NCI-H460 (cell line): ENCODE measurements at places on chromosomes 1 and 21. TPM values are rescaled to one million over a fixed set of nuclear protein-coding genes. Genes with fewer than 3 reads are reported as not detected.

DNA sequence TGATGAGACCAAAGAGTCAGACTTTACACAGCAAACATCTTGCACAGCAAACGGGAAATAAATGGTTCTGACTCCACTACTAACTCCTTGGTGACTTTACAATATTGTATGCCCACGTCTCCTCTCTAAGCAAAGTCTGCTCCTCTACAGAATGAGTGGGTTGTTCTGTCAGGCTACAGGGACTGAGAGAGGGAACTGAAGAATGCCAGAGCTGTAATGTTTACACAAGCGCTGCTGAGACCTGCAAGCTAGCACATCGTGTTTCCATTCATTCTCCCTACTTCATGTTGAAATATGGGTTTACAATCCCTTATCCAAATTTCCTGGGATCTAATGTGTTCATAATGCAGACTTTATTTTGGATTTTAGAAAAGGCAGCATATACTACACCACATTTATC lies 15.9 kb downstream of the DAB1 start:
- DNase-seq: no peak

- no peak for DNase-seq
These were observed 76.3 kb upstream of the LMO4 start for GRCh38 chr1:87252406-87252805.

- DNase-seq: no peak
These were observed 91.2 kb downstream of the UBIAD1 start for GRCh38 chr1:11364170-11364569.

- DNase-seq: no peak
These were observed 29.5 kb downstream of the C2CD2 start for GRCh38 chr21:41924368-41924754.

DNA sequence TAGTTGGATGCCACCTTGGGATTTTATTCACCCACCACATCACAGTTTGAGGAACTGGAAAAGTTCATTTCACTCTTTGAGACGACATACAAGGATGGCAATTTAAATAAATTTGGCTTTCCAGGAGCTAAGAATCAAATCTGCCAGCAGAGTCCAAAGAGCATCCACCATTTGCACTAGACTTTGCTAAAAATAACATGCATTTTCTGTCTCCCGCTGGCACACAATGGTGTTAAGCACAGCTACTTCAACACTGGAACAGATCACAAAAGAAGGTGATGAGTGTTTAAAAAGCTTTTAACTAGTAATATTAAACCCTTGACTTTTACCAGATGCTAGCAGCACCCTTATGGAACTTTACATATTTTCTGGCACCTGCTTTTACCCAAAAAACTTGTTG lies 44.6 kb downstream of the MAEL start:
- no peak for DNase-seq

- no peak for DNase-seq
These were observed 8.6 kb downstream of the WNT9A start for GRCh38 chr1:227938911-227939790.

GRCh38 chr1:204465546-204466415 lies 28.8 kb downstream of the PIK3C2B start:
- DNase-seq: no peak

DNA sequence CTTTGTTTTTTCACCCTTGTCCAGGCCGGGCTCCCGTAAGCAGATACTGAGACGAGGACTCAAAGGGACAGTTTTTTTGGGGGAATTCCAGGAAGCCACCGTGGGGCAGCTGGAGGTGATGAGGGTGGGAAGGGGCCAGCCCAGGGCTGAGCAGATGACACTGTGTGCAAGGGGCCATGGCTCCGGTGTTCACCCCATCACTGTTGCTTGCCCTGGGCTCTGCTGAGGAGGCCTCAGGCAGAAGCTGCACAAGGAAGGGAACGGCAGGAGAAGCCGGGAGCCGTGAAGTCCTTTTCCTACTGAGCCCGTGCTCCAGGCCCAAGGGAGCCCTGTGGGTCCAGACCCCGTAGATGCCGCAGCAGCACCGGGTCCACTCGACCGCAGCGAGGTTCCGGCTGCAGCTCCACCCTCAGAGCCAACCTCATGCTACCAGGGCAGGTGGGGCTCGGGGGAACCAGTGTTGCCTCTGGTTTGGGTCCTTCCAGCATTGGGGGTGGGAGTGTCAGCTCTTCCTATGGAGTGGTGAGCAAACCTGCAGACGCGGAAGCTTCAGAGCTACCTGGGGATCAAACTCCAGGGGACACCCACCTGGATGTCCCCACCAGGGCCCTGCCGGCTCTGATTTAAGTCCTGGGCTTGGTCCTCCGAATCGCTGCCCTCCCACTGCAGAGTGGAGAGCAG lies 4.3 kb upstream of the CALML6 start:
- DNase-seq: no peak

DNA sequence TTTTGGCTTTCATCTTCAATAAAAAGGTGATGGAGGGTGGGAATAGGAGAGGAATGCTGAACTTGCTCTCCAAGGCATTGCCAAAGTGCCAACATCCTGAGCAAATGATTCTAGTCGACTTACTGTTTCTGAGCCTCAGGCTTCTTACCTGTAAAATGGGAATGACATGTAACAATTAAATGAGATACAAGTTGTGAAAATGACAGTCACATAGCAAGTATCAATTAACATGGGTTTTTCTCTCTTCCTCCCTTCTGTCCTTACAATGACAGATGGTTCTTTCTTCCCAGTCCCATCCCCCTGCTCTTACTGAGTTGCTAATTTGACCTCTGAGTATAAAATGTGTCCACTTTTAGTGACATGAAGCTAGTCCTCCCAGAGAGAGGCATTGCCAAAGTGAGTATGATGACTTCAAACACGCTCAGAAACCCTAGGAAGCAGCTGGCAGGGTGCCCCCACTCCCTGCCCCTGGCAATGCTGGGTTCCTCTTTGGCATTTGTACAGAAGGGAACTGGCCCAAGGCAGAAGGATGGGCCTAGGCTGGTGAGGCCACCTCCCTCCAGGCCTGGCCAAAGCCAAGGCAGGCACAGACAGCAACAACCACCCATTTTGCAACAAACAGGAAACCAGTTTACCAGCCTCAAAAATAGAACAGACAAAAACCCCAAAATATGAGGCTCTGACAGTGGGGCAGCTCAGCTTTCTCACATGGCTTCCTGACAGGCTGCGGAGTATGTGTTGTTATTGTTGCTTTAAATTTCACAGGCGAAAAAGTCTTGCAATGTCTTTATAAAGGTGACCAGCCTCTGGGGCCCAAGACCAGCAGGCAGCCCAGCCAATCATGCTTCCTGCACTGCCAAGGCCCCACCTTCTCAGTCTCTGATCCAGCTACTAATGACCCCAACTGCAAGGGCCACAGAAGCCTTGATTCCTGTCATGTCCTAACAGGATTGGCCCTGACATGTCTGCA lies 115.9 kb downstream of the HIVEP3 start:
- DNase-seq: no peak

- no peak for DNase-seq
These were observed 23.2 kb downstream of the RUNX3 start for GRCh38 chr1:24906760-24907490.

- no peak for DNase-seq
These were observed 95.5 kb upstream of the TPTE start for GRCh38 chr21:10425856-10426255.

DNA sequence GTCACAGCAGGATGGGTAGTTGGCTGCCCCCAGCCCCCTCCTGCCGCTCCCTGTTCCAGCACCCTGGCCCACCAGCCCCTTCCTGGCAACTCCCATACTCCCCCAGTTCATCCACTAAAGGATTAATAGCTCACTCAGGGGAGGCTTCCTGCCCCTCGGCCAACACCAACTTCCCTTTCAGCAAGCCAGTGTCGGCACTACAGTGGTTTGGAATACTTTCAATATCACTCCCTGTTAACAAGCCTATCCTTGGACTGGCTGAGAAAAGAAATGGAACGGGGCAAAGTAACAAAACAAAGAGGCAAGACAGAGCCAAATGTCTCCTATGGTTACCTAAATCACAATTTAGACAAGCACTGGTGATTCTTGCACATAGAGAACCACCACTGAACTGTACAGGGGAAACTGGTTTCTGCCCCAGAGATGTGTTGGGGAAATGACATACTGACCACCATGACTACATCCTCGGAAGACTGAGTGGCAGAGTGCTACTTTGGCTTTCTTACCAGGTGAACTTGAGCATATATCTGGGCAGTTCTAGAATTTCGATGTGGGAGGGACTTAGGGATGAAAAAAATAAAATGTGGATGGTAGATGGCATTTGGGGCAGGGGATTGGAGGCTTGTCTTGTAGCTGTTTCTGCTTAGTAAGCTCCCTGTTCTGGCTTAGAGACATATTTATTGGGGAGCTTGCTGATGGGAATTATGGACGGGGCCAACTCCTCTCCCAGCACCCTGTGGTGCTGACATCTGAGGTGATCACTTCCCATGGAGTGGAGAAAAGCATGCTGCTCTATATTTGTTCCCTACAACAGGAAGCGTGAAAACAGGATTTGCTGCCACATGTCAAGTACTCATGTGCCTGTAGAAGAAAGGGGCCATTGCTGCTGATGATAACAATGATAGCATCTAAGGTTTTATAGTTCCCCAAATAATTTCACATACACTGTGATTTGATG lies 7.1 kb upstream of the CAPN2 start:
- DNase-seq: no peak

- no peak for DNase-seq
These were observed 171.0 kb downstream of the ZZZ3 start for GRCh38 chr1:77511440-77511840.

GRCh38 chr1:118291661-118292060 lies 106.6 kb upstream of the SPAG17 start:
- no peak for DNase-seq

DNA sequence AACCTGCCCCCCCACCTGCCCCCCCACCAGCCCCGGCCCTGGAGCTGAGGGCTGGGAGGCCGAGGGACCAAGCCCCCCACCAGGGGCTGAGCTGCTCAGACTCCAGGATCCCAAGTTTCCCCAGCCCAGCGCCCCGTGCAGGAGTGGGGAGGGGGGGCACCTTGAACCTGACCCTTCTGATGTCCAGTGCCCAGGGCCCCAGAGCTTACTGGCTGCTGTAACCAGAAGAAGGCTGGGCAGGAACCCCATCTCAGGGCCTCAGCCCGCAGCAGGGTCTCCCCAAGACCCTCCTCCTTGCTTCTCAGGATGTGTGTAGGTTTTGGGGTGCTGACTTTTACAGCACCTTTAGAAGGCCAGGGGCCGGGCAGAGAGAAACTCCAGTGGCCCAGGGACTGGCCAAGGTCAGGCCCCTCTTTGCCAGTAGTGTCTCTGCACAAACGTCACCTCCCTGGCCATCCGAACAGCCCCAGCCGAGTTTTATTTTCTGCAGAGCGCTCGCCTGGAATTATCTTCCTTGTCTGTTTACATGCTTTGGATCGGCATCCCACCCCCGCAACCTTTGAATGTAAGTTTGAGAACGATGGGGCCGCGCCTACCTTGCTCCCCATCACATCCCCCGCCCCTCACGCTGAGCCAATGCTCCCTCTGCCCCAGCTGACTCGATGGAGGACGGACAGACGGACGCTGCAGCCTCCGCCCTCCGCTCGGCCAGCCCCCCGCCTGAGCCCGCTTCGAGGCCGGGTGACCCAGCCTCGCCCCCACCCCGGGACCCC lies 70.1 kb upstream of the CASZ1 start:
- no peak for DNase-seq

DNA sequence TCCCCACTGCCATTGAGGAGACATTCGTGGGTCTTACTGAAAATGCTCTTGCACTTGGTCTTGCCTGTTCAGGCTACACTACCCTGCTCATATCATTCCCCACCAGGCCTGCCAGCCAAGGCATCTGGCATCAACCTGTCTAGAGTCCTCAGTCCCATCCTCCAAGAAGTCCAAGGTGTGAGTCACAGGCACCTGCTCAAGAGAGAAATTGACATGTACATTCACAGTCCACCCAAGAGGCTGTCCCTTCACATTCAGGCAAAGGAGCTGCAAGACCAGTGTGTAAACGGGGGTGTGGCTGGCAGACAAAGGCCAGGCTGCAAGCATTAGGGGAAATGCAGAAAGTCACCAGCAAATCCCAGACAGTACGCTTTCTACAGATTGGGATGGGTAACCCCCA lies 13.1 kb upstream of the PLA2G2C start:
- DNase-seq: no peak

- DNase-seq: no peak
These were observed 71.2 kb downstream of the LRRC40 start for GRCh38 chr1:70134148-70134547.

GRCh38 chr21:40164905-40165772 lies 297.9 kb downstream of the PCP4 start:
- no peak for DNase-seq

- DNase-seq: no peak
These were observed 1.1 kb downstream of the HSF2BP start for GRCh38 chr21:43658088-43658741.

- no peak for DNase-seq
These were observed 14.9 kb upstream of the TMEM9 start for GRCh38 chr1:201169203-201169602.

- DNase-seq: no peak
These were observed 151.2 kb downstream of the PTBP2 start for GRCh38 chr1:96872757-96873156.

- DNase-seq: no peak
These were observed 6.5 kb upstream of the MAST2 start for GRCh38 chr1:45796946-45797345.

DNA sequence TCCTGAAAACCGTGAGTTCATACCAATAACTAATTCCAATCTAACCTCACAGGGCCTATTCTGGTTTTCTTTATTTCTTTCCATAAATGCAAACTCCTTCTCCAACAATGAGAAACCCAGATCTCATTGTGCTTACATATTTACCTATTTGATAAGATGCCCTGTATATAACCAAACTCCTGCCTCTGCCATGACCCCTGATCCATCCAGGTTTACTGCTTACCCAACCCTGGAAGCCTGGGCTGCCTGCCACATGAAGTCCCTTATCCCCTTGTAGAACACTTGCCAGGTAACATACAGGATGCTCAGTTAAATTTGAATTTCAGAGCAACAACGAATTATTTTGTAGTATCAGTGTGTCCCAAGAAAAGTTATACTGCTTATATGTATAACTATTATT lies 766.1 kb downstream of the LTN1 start:
- no peak for DNase-seq

GRCh38 chr1:93394514-93394913 lies 48.8 kb downstream of the DR1 start:
- DNase-seq: no peak

- no peak for DNase-seq
These were observed 579.2 kb downstream of the PTPRC start for GRCh38 chr1:199218065-199218464.

Gene S100A12
- not detected in 2 replicates for total RNA-seq

Gene HPDL
- total RNA-seq: 2.9 TPM in 2 replicates

Gene KRTAP19-3
- total RNA-seq: not detected in 2 replicates

Gene UMODL1
- not detected in 2 replicates for total RNA-seq

Gene OLFML3
- 0.40 and 0.45 TPM in 2 replicates for total RNA-seq

Gene PCAT6
- total RNA-seq: 0.46 and 0.52 TPM in 2 replicates

Gene OR2T33
- not detected in 2 replicates for total RNA-seq

Gene SFT2D2
- 38.7 and 39.3 TPM in 2 replicates for total RNA-seq

Gene KCNC4
- 1.3 and 1.8 TPM in 2 replicates for total RNA-seq

Gene NFASC
- total RNA-seq: 0.12 and 0.52 TPM in 2 replicates

Gene TAL1
- 0.12 TPM in 1 of 2 replicates, not detected in the other for total RNA-seq

Gene CFAP57
- total RNA-seq: 0.46 and 0.69 TPM in 2 replicates

Gene GJC2
- total RNA-seq: 0.52 and 0.72 TPM in 2 replicates

Gene CD34
- total RNA-seq: not detected in 2 replicates

Gene PLPPR4
- total RNA-seq: not detected in 2 replicates
